Esophagus squamous epithelium (tissue), 5 donors: ENCODE measurements at places on chromosomes 7 and 10.

- no peak for DNase-seq
Observed at GRCh38 chr10:115417585-115418265, 324.6 kb downstream of the ATRNL1 start.

GRCh38 chr10:112622786-112623185 lies 175.8 kb downstream of the VTI1A start:
- DNase-seq = no peak

DNA sequence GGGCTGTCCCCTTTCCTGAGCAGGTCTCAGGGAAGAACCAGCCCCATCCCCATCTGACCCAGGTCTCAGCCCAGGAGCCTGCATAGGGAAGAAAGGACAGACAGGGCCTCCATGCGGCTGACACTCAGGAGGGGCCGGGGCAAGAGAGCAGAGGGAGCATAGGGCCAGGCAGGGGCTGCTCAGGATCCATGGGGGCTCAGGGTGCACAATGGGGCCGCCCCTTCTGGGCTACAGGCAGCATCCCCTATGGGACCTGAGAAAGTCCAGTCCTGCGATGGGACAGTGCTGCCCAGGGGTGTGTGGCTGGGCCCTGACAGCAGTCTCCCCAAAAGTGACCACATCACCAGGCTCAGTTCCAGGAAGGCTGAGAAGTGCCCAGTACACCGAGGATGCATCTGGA lies 32.7 kb upstream of the ZNF735 start:
- no peak for DNase-seq

- DNase-seq = no peak
Observed at GRCh38 chr7:130095812-130096211, 25.5 kb downstream of the KLHDC10 start.

GRCh38 chr7:121390617-121391016 lies 5.5 kb downstream of the FAM3C start:
- no peak for DNase-seq

DNA sequence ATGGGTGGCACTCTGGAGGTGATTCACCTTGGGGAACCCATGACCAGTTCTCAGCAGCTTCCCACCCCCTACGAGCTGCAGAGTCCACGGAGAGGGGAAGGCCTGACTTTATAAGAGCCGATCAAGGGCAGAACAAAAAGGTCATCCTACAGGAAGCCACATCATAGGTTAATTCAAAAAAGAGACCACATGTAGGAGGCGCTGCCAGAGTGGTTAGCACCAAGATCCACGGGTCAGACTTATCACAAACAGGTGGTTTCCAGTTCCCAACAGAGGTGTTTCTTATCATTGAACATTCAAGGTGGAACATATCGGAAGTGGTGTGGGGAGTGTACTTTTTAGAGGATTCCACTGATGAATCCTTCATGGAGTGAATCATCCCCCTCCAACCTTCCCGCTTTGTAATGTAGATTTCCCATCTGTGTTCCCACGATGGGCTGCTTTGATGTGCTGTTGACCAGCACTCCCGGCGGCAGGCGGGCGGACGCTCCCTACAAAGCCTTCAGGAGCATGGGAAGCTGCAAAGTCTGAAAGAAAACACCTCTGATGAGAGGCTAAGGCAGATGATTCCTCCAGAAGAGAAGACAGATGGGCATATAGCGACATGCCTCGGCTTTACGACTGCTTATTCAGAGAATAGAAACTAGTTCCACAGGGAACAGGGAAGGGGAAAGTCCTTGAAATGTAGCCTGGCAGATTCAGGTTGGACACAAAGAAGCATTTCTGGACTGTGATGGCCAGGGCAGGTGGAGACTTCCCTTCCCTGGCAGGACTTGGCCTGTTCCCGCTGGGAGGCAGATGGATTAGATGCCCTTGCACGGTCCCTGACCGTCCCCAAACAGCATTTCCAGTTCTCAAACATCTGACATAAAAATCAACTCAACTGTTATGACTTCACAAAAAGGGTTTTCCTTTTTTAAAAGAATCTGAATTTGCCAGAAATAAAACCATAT lies 66.5 kb downstream of the AFAP1L2 start:
- no peak for DNase-seq

DNA sequence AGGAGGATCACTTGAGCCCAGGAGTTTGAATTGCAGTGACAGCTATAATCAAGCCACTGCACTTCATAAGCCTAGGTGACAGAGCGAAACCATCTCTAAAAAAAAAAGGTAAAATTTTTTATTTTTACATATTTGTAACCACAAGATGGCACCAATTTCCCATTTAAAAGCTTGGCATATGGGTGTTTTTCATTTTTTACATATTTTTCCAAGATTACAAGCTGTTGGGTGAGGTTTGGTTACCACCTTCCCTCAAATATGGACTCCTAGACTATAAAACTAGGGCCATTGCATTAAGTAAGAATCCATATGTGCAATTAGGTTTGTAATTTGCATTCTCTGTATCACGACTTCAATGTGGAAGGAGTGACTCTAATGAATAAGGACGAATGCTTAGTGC lies 129.3 kb upstream of the ACBD5 start:
- DNase-seq = no peak

DNA sequence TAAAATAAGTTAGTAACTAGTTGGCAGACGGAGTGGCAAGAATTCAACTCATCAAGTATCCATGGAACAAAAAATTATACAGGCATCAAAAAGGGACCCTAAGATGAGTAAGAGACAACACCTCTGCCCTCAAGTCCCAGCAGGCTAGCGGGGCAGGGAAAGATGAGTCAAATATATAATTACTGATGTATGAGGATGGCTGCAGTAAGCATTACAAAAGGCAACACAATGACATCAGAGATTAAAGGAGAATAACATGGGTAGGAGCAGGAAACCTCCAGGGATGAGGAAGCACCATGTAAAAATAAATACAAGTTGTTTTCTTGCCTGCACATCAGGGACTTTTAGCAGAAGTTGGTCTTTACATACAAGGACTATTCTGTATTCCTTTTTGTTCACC lies 49.4 kb downstream of the SCRN1 start:
- no peak for DNase-seq

DNA sequence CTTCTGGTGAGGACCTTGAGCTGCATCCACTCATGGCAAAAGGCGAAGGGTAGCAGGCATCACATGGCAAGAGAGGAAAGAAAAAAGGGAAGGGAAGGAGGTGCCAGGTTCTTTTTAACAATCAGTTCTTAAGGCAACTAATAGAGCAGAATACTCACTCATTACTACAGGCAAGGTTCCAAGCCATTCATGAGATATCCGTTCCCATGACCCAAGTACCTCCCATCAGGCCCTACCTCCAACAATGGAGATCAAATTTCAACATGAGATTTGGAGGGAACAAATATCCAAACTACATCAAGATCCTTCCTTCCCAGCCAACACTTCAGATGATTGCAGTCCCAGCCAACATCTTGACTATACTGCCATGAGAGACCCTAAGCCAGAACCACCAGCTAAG lies 38.9 kb upstream of the YAE1 start:
- no peak for DNase-seq

- no peak for DNase-seq
Observed at GRCh38 chr10:91683975-91684374, 51.1 kb upstream of the PPP1R3C start.

DNA sequence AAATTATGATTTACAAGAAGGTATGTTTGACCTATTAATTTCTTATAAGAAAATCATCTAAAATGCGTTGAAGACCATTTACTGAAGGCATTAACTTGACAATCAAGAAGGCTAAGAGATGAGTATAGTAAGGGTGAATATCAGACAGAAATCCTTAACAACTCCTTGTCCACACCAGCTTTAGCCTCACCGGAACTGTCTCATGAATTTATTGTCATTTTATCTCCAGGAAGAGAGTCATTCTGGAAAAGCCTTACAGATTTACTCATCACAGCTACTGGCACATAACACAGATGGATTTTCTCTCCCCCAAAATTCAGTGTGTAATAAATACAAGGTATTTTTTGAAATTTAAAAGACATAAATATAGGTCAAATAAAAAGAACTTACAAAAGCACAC lies 129.4 kb upstream of the LSM8 start:
- no peak for DNase-seq
